Retina (tissue), 1 donor: ENCODE measurements at places on chromosomes 11 and 22.

GRCh38 chr22:33984656-33985285 is 64.5 kb upstream of the LARGE1 start:
- no peak for DNase-seq

DNA sequence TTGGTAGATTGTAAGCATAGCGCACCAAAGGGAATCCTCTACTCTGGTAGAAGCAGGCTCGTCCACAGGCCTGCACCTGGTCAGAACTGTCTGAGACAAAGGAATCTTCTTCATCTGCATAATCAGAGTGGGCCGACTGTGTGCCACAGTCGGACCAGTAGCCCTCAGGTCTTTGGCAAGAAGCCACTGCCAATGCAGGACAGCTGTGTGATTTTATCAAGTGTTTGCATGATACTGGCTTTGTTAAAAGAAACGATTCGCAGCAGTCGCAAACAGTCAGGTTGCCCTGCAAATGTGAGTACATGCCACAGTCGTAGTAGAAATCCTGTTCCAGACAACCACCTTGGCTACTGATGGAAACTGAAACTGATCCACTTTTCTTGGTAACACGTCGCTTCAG is 4.9 kb upstream of the CCDC34 start:
- no peak for DNase-seq

DNA sequence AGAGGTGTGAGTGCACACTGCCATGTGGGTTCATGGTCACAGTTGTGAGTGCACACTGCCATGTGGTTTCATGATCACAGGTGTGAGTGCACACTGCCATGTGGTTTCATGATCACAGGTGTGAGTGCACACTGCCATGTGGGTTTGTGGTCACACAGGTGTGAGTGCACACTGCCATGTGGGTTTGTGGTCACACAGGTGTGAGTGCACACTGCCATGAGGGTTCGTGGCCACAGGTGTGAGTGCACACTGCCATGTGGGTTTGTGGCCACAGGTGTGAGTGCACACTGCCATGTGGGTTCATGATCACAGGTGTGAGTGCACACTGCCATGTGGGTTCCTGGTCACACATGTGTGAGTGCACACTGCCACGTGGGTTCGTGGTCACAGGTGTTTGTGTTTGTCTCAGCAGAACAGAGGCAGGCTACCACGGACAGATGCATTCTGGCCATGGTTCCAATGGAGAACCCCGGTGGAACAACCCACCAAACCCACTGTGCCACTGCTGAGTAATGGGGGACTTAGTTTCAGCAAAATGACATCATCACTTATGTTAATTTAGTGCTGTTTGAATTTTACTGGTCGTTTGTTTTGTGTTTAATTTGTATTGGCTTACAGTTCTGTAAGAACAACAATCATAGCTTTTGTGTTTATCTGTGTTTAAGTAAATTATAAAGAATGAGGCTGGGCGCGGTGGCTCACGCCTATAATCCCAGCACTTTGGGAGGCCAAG is 57.2 kb downstream of the RPS6KA4 start:
- no peak for DNase-seq

GRCh38 chr22:42925598-42925997 is 68.5 kb upstream of the ARFGAP3 start:
- DNase-seq = no peak

DNA sequence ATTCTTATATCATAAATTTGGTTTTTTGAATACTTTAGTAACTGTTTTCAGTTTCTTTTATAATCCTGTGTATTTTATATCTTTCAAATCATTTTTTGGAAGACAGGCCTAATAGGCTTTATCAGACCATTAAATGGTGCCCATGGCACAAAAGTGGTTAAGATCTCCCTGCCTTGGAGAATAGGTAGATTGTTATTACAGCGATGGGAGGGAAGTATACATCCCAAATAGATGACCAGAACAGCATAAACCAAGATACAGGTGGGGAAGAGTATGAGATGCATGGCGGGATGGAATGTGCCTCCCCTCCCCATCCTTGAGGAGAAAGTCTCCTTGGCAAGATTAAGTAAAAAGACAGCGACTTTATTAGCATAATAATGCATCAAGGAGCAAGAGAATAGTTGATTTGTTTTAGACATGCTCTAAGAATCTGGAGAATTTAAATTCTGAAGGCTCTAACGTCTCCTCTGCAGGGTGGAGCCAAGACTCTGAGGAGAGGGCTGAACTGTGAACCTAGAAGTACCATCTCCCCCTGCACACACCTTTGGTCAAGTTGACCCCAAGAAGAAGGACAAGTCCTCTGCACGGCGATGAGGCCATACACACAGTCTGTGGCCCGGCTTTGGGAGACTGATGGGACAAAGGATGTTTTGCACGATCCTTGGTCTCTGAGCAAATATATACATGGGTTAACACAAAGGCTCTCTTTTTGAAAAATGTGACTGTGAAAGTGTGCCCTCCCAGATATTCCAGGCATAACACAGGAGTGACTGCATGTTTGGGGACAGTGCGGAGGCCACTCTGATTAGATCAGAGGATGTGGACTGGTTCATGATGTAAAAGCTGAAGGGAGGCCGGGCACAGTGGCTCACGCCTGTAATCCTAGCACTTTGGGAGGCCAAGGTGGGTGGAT is 61.1 kb upstream of the SLC35C1 start:
- no peak for DNase-seq

DNA sequence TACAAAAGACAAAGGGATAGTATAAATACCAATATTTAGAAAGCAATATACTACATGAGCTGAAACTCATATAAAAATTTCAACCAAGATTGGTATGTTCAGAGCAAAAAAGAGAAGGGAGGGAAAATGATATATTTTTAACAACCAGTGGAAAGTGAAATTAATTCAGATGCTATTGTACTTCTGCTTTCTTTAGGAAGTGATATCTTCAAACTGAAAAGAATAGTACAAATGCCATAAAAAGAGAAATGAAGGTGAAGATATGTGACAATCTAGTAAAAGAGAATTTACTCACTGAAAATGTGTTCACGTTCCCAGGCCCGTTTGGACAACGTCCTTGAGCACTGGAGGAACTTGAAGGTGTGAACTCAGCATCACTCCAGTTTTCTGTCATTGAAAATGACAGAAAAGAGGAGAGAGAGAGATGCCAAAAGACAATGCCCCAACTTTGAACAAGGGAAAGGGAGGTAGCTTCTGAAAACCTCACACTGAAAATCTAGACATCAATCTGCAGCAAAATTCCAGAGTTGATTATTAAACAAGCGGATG is 47.5 kb downstream of the SC5D start:
- DNase-seq = no peak

DNA sequence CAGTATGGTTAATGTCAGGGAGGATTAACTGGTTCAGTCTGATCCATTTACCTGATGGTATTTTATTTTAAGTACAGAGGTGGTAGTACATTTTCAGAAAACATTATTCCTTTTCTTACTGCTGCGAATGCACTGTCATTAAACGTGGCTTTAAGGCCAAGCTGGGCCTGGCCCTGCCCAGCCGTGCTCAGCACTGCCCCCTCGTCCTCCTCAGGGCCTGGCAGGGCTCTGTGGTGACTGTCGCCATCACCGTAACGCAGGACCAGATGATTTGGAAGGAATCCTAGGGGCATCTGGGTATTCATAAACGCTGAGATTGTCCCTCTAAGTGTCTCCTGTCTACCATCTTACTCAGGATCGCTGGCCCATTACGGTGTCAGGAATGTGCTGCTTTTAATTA is 302.0 kb downstream of the TBC1D22A start:
- no peak for DNase-seq

DNA sequence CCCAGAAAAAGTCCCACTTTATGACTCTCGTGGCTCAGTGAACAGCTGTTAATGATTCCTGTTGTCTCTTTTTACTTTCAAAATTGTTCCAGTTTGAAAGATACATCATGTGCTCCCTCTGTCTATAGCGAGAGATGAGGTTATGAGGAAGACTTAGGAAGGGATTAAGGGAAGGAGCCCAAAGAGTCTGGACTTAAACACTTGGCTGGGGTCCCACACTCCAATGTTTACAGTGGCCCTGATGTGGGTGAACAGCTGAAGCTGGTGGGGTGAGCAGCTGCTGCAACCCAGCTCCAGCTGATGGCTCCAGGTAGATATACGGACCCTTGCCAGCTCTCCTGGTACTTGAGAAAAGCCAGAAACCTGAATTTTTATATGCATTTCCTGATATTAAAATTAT is 84.5 kb upstream of the PLET1 start:
- DNase-seq = no peak

- DNase-seq = no peak
Measured at GRCh38 chr22:22986008-22986407, 84.3 kb upstream of the GNAZ start.

DNA sequence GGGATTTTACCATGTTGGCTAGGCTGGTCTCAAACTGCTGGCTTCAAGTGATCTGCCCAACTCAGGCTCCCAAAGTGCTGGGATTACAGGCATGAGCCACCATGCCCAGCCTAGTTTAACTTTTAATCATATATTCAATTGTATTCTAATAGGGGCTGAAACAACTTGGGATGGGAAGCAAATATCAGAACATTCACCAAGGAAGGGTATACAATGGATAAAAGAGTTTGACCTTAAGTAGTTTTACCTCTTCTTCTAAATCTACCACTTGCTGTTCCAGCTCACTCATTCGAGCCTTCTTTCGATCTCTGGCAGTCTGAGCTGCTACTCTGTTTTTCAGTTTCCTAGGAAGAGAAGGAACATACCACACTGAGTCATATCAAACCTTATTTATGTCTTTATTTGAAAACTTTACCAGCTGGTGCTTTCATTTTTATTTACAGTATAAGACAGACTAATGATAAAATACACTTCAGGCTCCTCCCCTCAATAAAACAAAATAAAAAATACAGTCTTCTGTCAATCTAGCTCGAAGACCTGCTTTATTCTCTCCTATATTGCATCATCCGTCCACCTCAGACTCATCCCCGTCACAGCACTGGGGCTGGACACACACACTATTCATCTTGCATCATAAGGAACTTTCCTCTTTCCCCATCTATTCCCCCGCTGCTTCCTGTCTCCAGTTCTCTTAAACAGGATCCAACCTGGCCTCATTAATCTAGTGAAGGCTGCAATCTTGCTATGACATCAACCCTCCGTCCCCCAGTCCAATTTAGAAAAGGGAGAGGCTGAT is 1.4 kb downstream of the XBP1 start:
- DNase-seq = no peak

GRCh38 chr11:1472180-1473005 is 14.2 kb downstream of the MOB2 start:
- DNase-seq = no peak

GRCh38 chr11:112797648-112798293 is 163.4 kb upstream of the NCAM1 start:
- DNase-seq = peak; percentile 51

DNA sequence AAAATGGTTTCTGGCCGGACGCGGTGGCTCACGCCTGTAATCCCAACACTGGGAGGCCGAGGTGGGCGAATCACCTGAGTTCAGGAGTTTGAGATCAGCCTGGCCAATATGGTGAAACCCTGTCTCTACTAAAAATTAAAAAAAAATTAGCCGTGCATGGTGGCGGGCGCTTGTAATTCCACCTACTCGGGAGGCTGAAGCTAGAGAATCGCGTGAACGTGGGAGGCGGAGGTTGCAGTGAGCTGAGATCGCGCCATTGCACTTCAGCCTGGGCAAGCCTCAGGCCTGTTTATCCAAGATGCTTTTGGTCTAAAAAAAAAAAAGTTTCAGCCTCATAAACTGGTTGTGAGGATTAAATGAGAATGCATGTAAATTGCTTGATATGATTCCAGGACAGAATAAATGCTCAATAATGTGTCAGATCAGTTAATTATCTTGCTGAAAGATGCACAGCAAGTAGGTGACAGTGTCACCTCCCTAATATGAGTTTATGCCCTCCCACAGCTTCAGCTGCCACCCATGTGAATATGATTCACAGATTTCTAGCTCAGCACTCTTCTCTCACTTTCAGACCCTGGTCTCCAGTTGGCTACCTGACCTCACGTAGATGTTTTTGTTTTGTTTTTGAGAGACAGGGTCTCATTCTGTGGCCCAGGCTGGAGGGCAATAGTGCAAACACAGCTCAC is 1.1 kb upstream of the ALG8 start:
- DNase-seq = no peak

DNA sequence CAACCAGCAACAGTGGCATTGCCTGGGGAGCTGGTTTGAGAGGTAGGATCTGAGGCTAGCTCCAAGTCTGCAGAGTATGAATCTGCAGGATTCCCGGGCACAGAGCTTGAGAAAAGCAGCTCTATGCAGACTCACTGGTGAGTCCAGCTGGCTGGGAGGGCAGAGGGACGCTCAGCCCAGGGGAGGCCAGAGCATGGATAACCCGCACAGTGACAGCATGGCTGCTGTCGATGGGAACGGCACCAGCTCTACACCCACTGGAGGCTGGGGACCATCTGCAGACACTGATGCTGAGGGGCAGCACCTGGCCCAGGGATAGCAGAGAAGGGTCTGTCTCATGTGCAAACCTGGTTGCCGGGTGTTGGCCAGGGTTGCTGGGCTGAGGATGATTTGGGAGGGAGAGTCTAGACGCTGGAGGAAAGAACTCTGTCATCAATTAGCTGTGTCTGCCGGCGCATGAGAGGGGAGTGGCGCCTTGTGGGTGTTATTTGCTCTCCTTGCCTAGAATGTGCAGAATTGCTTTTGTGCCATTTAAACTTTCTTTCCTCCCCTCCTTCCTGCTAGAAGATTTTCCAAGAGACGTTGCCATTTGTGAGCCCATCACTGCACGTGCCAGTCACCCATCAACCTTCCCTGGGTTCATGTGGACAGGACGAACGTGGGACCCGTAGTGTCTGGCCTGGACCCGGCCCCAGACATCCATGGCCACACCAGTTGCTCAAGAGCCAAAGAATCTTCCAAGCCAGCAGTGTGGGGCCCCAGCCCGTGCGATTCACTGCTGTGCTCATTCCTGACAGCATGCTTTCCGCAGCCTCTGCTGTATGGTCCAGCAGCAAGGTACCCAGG is 19.1 kb upstream of the LINC01488 start:
- DNase-seq = no peak
